ENCODE measurements at places on chromosomes 2 and 18.

- DNase-seq = no peak
These were observed 3.9 kb downstream of the TP53I3 start for GRCh38 chr2:24080701-24081100.

DNA sequence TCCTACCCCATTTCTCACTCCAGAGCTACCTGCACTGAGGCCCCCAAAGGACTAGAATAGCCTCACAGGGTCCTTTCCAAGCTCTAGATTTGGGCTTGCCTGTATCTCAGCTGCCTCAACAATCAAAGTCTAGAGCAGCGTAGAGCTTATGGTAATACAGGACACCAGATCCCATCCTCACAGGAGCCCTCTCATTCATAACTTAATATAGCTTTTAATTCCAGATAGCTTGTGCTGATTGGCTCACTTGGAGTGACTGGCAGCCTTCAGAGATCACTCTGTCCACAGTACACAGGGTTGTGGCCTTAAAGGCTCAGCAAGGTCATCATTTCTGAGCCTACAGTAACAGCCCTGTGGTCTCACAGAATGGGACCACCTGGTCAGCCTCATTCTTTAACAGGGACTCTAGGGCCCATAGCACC, 51.4 kb downstream of the ZFP36L2 start:
- no peak for DNase-seq

DNA sequence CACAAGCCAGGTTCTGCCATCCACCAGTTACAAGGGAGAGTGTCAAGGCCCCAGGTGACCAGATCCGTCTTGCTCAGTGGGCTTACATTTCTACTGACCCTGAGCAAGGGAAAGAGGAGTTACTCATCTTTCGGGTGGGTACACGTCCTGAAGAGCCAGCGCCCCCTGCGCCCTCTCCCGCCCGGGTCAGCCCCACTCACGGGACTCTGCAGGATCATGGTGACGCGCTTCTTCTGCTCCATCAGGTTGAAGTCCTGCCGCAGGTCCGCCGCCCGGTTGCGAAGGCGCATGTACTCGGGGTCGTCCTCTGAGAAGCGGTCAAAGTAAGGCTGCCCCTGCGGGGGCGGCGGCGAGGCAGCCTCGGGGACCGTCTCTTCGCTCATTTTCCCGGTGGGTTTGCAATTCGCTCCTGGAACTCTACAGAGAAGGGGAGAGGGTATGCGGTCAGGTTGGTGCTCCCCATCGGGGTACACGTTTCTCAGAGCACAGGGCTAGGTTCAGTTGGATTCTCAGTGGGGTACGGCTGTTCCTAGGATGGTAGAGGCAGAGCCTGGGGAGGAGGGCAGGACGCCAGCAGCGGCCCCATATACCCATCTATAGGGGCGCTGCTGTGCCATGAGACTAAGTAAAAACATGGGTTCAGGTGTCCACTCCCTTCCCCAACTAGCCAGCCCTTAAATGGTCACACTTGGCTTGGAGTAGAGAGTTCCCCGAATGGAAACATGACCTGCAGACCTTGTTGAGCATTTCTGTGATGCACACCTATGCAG, 61.8 kb downstream of the ADD2 start:
- no peak for DNase-seq

DNA sequence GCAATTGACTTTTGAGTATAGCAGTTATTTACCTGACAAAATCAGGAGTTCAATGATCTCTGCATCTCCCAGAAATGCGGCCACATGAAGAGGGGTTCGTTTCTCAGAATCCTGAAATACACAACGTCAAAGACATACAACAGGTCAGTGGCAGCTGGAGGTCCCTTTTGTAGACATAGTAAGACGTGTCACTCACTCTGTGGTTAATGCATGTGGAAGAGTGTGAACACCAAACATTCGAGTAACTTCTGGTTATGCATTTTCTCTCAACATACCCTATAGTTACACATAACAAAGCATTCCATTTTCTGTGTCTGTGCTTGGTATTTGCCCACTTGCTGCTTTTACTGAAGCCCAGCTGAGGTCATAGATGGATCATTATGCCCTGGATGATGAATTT, 163.6 kb downstream of the ANKRD44 start:
- DNase-seq = no peak

- no peak for DNase-seq
These were observed 79.3 kb downstream of the SDC1 start for GRCh38 chr2:20145497-20146193.

- no peak for DNase-seq
These were observed 102.2 kb upstream of the XPO1 start for GRCh38 chr2:61640406-61640805.

DNA sequence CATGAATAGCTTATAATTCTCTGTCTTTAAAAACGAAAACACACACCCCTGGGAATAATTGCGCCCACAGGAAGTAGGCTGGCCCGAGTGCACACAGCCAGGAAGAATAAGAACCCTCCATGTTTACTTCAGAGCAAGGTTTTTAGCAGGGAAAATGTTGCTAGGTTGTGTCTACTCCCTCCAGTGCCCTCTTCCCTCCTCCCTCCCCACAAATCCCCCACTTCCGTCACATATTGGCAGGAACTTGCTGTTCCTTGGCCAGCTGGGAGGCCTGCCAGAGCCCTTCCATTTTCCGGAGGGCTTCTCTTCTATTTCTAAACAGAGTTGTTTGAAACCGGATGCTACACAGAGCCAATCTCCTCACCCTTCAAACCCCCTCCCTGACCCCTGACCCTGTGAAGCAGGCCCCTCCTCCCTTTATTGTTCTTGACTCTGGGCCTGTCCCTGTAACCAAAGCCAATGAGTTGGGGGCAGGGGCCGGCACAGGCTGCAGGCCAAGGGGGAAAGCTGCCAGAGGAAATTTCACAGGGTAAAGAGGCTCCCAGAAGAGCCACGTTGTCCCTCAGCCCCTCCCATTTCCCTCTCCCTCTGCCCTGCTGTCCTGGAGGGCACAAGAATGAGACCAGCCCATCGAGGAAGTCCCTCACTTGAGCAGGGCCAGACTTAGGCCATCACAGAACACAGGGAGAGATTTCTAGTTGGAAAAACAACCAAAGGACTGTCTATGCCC, 49.8 kb upstream of the LGALSL start:
- peak; percentile 63 for DNase-seq

- DNase-seq = no peak
These were observed 19.4 kb downstream of the CDH20 start for GRCh38 chr18:61352611-61353010.

DNA sequence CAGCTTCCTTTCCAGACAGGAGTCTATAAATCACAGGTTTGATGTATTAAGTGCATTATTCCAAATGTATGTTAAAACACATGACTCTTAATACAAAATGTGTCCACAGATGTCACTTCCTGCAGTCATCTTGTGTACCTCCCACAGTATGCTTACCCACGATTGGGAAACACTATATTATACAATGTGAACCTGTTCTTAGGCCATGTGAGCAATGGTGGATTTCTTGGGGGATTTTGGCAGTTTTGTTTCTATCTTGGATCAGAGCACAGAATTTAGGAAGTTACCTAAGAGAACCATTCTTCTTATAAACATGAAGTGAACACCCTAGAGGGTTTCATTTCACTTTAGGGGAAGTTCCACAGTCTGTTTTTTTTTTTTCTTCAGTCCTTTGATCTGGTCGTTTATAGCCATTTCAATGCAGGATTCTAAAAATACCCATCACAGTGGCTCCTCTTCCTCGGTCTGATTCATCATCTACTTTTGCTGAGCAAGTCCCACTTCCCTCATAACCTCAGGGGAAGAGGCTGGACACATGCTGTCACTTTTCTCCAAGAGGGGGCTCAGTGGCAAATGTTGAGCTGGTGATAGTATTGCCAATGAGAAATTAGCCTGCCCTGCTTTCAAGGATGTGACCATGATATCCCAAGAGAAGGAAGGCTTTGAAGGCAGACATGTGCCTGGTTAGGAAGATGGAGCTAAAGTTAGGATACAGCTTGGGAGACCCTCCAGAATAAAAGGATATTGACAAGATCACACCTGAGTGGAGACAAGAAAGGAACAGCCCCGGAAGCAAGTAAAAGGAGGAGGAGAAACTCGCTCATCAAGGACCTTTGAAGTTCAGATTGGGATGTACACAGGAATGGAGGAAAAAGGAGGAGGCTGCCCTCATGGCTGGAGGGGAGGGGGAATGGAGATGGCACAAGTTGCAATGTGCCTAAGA, 22.6 kb downstream of the PLEK start:
- no peak for DNase-seq

DNA sequence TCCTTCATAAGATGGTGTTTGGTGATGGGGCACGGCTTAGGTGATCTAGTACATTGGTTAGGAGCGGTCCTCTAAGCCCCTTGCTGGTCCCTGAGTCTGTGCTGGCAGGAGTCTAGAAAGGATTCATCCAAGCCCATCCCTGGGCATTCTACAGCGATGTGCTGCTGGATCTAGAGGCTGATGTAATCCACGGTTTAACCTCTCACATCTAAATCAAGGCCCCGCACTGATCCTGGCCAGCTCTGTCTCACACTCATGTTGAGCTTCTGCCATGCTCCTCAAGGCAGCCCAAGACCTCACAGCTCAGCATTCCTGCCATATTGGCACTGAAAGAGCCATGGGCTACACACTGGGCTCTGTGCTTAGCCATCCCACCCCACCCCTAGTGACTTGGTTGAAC, 664.8 kb downstream of the STK39 start:
- no peak for DNase-seq

GRCh38 chr18:25786758-25787157, 303.7 kb downstream of the SS18 start:
- no peak for DNase-seq
